SHP77 treated with DMSO at 0.1 percent for 48 hours (cell line): ENCODE measurements at places on chromosomes 2 and 18.

GRCh38 chr2:170215021-170215420 lies 37.1 kb downstream of the MYO3B start:
- DNase-seq: no peak

DNA sequence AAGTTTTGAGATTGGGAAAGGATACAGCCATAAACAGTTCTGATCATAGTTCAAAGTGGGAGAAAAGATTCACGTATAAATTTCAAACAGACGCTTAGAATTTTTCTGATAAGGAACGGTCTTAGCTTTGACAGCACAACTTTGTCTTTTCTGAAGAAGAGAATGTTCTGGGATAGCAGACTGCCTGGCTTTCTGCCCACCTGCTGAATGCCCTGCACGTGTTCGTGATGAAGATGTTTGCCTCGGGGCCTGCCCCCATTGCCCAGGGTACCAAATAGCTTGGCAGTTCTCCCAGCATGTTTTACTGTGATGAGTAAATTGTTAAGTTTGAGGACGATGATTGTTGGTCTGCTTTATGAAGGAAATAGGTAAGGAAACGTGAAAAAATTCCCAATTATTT lies 4.6 kb downstream of the MRPL33 start:
- no peak for DNase-seq

DNA sequence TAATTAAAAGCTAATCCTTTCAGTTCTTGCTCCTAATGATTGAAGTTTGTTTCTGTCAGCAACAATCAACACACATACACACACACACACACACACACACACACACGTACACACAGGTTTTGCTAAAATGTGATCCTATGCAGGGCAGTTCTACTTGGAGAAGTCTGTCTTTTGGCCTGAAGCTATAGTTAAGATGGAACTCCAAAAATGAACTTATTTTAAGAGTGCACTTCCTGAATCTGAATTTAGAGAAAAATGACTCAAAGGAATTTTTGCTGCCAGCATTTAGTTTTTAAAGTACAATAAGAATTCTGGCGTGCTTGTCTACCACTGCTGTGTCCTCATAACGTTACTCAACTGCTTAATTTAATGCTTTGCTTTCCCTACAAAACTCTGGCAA lies 6.6 kb downstream of the GALNT5 start:
- DNase-seq: no peak

DNA sequence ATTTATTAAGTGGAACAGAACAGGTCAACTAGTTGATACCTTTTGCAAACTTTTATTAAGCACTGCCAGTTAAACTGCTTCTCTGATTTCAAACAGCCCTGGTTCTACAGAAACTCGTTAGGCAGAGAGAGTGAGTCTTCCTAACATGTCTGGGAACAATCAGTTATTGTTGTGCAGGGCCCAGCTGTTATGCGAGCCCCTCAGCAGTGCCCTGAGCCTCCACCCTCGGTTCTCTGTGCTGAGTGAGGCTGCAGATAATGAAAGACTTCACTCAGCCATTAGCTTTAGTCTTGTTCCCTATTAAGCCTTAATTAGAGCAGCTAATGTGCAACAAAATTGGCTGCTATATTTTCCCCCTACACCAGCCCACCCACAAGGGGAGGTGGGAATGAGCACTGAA lies 39.6 kb downstream of the KCTD18 start:
- DNase-seq: no peak

DNA sequence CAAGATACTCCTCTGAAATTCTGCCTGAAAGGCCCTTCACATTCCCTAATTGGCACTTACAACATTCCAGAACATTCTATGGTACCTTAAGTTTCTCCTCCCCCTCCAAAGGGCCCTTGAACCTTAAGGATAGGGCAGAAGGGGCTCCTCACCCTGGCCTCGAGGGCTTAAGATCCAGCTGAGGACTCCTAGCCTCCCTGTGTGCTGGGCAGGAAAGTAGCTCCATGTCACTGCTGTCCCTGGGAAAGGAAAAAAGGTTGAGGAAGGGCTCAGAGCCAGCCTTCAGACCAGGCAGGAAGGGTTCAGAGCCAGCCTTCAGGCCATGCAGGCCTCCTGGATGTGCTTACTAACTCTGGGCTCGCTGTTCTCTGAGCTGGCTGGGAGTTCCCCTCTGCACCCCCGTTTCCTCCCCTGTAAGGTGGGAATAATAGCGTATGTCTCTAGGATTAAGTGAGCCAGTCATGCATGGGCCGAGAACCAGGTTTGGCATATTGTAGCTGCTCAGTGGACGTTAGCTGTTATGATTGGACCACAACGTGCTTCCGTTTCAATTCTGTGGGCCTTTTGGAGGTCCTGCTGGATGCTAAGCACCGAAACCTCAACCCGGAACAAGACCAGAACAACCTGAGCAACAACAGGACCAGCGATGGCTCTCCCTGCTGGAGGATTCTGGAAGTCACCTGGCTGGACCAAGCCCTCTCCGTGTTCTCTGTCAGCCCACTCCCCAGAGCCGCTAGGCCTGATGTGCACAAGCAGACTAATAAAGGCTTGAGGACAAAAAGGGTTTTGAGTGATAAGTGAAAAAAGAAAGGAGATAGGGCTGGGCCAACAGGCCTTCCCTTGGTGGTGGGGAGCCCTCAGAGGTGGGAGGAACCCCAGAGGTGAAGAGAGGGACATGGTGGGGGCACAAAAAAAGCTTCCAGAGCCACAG lies 1.0 kb upstream of the B3GNT7 start:
- DNase-seq: no peak

DNA sequence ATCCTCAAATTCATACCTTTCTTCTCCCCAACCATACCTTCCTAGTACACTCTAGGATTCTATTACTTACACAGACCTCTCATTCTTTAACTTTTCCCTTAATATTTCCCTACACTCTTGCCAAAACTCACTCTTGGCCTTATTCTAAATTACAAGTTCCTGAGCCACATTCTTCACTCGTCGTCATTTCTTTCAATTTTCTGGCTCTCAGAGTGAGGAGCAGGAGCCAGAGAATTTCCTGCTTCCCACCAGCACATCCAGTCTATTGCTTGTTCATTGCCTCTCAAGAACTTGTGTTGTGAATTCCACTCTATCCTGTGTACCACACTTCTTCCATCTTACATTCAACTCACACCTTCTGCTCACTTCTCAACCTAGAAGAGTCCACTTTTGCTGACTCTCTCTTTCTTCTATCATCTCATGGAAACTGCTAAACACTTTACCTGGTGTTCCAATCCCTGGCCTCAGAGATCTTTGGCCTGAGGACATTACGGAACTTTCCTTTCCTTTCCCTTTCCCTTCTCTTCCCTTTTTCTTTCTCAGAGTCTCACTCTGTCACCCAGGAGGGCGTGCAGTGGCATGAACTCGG lies 171.6 kb downstream of the PLCL1 start:
- no peak for DNase-seq

DNA sequence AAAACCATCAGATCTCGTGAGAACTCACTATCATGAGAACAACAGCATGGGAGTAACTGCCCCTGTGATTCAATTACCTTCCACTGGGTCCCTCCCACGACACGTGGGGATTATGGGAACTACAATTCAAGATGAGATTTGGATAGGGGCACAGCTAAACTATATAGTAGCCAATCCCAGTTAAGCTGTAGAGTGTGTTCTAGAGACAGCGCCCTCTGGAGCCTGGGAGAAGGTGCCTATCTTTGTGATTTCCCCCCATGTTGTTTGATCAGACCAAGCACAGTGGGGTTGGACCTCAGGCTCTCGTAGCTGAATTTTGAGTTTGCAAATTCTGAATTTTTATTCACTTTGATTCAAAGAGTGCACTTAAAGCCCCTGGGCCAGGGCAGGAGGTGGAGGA lies 108.2 kb upstream of the TWIST2 start:
- no peak for DNase-seq

GRCh38 chr2:83725735-83726134 lies 733.3 kb downstream of the SUCLG1 start:
- DNase-seq: no peak

- no peak for DNase-seq
These were observed 140.2 kb downstream of the BCL11A start for GRCh38 chr2:60413069-60413813.

DNA sequence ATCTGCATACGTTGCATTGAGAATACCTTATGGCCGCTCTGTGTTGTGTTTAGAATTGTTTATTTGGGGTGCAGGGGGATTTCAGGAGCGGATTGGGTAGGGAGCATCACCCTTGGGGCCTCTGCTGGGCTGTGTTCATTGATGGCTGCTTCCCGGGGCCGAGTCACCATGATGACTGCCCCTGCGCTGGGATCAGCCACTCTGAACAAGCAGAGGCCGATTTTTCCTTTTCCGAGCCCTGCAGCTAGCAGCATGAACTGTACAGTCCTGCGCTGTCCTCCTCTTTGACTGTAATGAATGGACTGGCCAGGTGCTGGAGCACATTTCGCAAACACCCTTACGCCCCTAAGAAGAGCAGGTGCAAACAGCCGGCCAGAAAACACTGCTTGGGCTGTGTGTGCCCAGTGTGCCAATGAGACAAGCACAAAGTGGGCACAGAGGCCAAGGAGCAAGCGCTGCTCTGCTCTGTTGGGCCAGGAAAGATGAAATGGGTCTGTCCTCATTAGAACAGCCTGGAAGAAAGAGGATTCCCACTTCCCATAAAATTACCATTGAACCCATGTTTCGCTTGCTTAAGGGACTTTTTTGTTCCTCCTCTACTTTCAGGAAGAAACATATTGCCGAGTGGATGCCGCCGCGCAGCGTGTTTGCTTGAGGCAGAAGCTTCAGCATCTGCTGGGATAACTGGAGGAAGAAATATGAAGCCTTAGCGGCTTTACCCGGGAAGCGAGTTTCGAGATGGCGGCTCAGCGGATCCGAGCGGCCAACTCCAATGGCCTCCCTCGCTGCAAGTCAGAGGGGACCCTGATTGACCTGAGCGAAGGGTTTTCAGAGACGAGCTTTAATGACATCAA lies 82.7 kb downstream of the SH3BP4 start:
- peak; percentile 86 for DNase-seq

- no peak for DNase-seq
These were observed 32.2 kb upstream of the RBM44 start for GRCh38 chr2:237766340-237766739.

DNA sequence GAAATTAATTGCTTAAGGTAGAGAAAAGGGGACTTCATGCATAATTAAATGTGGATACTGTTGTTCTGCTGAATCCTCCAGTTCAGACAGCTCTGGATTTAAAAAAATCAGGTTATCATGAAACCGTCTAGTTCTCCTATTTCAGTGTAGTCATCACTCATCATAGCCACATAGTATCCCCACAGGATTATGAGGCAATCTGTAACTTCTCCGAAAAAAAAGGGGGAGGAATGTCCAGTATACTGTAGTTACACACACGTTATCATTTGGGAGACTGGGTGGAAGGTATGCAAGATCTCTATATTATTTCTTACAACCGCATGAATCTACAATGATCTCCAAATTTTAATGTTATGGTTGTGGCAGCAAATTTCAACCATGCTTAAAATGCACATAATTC lies 114.0 kb downstream of the HIBCH start:
- DNase-seq: no peak

- no peak for DNase-seq
These were observed 51.1 kb downstream of the CAPN13 start for GRCh38 chr2:30756051-30756719.

- DNase-seq: no peak
These were observed 32.2 kb downstream of the RFX8 start for GRCh38 chr2:101442667-101443061.

GRCh38 chr2:69954084-69954483 lies 7.3 kb downstream of the ASPRV1 start:
- DNase-seq: no peak

DNA sequence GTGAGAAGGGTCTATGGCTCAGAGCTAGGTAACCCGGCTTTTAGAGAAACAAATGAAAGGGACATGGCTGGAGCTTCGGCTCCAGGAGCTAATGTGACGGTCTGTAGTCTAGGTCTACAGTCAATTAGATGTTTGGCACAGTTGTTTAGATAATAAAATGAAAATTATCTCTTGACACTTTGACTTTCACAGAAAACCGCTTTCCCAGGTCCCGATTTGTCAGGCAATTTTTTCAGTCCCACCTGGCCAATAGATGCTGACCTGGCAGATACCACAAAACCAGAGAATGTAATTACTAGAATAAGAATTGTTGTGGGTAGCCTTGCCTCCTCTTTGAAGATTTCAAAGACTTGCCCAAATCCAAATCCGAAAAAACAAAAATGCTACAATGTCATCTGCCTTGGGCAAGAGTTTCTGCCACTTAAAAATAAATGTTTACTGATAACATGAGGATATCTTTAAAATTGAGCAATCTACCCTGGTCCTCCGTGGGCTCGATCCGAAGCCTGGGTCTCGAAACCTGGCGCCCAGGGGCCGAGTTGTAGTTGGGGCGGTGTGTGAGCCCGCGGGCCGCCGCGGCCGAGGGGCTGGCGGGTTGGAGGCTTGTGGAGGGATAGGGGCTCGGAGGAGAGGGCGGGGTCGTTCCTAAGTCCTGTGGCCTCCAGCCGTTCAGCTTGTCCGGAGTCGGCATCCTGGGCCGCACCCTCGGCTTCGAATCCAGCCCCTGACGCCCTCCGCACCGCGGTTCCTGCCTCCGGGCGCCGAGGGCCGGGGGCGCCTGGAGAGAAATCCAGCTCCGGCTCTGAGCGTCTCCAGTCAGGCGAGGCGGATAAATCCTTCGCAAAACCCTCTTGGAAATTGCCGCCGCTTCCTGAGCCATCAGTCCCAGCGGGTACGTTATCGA lies 2.3 kb downstream of the EMX1 start:
- DNase-seq: no peak

GRCh38 chr2:205712508-205712907 lies 30.2 kb downstream of the NRP2 start:
- DNase-seq: no peak

DNA sequence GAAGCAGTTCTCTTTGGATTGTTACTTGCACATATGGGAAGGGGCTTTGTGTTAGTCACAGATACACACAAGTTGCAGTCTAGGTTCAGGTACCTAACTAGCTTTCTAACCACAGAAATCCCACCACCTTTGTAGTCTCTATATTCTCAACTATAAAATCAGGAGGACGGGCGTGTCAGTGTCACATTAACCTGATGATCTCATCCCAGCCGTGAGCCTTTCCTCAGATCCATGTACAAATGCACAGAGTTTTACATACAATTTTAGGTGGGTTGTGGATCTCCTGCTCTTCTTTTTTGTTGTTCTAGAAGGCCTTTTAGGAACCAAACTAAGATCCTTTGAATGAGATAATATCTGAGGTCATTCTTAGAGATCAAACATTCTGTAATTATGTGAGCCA lies 94.0 kb downstream of the ZNF532 start:
- no peak for DNase-seq

- no peak for DNase-seq
These were observed 585.4 kb upstream of the ID2 start for GRCh38 chr2:8096484-8096883.

DNA sequence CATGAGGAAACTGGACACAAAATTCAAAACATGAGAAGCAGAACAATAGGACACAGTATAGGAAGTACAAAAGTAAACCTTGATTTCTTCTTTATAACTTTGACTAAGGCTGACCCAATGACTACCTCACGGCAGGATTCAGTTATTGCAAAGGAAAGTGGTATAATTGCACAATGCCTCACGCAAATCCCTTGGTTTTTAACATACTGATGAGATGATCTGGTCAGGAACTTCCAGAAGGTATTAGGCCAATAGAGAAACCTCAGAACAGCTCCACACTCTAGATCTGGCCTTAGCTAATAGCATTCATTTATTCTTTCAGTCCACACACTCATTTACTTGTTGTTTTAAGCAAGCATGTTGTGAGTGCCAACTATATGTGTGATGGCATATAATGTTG lies 1526.9 kb upstream of the ACVR2A start:
- no peak for DNase-seq
